Epithelial cell of proximal tubule (primary cell): ENCODE measurements at places on chromosomes 6 and 20.

- no peak for DNase-seq
Observed at GRCh38 chr6:148888856-148889255, 142.0 kb downstream of the UST start.

- DNase-seq: no peak
Observed at GRCh38 chr6:160111806-160112205, 9.8 kb upstream of the SLC22A1 start.

- DNase-seq: no peak
Observed at GRCh38 chr6:4346659-4347333, 211.4 kb upstream of the ECI2 start.

- no peak for DNase-seq
Observed at GRCh38 chr6:33250731-33251130, 20.9 kb downstream of the VPS52 start.

- DNase-seq: no peak
Observed at GRCh38 chr20:17882065-17882833, 86.3 kb downstream of the SNX5 start.

GRCh38 chr6:72788188-72788587, 166.3 kb downstream of the KCNQ5 start:
- DNase-seq: no peak
